ENCODE measurements at places on chromosomes 13 and 19. TPM values are rescaled to one million over a fixed set of nuclear protein-coding genes. Genes with fewer than 3 reads are reported as not detected.

The ZNF491 gene
- polyA plus RNA-seq = 1.4 TPM

The ZNF441 gene
- polyA plus RNA-seq = 3.6 TPM

The FGF14 gene
- polyA plus RNA-seq = 1.9 TPM

- peak; percentile 60 for DNase-seq
- H3K27ac ChIP-seq = peak overlapping the region; percentile 30
- H3K4me1 ChIP-seq = peaks cover 35% of the 10 kb centered on the region
- H3K36me3 ChIP-seq = peaks cover 18% of the 10 kb centered on the region
- no peak overlapping the region for H3K4me3 ChIP-seq
- no peaks in the 10 kb centered on the region for H3K27me3 ChIP-seq
These were observed 22.3 kb downstream of the SLC7A1 start for GRCh38 chr13:29573190-29573589.

DNA sequence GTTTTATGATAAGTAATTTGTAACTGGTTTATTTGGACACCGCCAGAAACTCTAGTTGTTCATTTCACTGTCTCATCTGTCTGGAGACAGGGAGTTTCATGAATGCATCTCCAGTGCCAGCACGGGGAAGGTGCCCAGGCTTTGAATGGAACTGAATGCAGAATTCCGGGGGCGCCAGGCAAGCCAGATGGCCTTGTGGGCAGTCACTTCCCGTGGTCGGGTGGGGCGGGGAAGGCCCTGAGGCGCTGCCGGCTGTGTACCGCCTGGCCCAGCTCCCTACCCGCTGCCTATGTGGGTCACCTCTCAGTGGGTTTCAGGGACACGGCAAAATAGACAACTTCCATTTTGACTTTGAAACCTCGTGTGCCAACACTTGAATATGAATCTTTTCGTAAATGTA lies 28.8 kb upstream of the MCF2L start:
- H3K36me3 ChIP-seq = no peaks in the 10 kb centered on the region
- H3K27ac ChIP-seq = no peak overlapping the region
- no peak for DNase-seq
- H3K27me3 ChIP-seq = peaks cover 15% of the 10 kb centered on the region

DNA sequence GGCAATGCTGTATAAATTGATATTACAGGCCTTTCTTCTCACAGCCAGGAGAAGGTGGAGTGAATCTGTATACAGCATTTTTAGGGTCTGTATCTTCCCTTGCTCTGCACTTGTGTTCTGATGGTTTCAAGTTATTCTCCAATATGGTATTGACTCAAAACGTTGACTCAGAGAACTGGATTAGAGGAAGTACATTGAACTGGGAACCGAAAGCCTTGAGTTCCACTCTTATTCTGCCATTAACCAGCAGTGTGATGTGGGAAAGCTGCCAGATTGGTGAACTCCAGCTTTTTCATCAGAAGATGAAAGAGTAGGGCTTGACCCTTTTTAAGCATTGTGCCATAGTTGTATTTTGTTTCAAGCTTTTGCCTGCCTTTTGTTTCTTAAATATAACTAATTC lies 167.7 kb downstream of the SPRY2 start:
- no peak for DNase-seq
- H3K36me3 ChIP-seq = no peaks in the 10 kb centered on the region
- no peak overlapping the region for H3K4me3 ChIP-seq
- peaks cover 2% of the 10 kb centered on the region for H3K4me1 ChIP-seq
- H3K27ac ChIP-seq = no peak overlapping the region
- no peaks in the 10 kb centered on the region for H3K27me3 ChIP-seq
